Stimulated activated naive CD4-positive, alpha-beta T cell treated with Interleukin-2 at 50 U/mL for 16 hours (primary cell): ENCODE measurements at places on chromosomes 3 and 15.

GRCh38 chr3:54859184-54859583 lies 68.7 kb downstream of the LRTM1 start:
- no peak for DNase-seq

DNA sequence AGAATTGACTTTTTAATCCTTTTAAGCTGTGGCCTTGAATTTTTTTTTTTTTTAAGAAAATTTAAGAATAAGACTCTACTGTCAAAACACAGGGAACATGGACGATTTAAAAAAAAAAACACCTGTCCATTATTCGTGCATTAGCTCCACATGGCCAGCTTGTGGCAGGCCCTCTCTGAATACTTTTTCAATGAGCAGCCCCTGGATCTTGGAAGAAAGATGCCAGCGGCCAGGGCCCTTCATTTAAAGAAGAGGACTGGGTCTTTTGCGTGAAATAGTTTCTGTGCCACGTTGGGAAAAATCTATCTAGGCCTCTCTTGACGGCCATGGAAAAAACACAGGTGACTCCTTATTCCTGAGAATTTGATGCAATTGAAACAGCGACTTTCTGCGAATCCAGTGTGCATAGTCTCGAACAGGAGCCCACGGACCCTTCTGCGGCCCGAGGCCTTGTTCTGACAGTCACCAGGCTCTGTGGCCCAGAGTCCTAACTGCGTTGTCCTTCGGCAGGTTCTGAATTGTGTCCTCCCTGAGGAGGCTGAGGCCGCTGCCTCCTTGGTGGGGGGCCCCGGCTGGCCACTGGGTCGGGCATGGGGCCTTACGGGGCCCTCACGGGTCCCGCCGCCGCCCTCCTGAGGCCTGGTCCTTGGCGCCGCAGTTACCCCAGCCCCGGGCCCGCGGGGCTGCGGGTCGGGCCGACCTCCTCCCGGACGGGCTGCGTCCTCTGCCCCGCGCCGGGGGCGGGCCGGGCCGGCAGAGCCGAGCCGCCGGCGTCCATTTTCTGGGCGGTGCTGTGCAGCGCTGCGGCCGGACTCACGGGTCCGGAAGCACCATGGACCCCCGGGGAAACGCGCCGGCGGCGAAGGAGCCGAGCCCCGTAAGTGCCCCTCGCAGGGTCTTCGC lies 33.5 kb downstream of the ZBTB38 start:
- DNase-seq, result peak; percentile 50

DNA sequence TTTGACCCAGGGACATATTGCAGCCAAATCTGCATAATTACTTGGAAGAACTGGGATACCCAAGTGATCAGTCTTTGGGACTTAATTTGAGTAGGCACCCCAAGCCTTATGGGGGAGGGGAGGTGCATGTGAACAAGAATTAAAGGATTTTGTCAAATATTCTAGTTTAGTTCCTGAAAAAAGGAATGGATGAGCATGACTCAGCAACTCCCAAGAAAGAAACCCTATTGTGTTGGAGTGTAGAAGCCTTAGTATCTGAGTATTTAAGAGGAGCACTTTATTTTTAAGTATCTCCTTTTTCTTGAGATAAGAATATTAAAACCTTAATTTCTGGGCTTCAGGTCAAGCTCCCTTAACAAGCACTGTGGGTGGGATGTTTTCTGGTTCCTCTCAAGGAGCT lies 222.4 kb downstream of the CD47 start:
- DNase-seq, result no peak

GRCh38 chr3:131701153-131701770 lies 198.5 kb upstream of the MRPL3 start:
- DNase-seq, result no peak

DNA sequence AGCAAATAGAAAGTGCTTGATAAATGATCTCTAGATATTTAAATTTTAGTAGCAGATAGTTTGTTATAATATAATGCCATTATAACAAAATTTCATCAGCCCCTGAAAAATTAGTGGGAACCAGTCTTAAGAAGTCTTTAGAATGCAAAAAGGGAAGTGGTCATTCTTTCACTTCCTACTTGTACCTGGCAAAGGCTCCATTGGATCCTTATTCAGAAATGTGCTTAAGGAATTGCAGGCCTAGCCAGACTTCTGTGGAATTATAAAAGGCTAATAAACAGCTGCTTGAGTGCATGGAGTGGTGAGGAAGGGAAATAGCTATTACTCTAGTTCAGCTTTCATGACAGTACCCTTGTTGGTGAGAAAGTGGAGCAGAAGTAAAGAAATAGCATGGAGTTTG lies 24.2 kb downstream of the PPM1L start:
- DNase-seq, result no peak

DNA sequence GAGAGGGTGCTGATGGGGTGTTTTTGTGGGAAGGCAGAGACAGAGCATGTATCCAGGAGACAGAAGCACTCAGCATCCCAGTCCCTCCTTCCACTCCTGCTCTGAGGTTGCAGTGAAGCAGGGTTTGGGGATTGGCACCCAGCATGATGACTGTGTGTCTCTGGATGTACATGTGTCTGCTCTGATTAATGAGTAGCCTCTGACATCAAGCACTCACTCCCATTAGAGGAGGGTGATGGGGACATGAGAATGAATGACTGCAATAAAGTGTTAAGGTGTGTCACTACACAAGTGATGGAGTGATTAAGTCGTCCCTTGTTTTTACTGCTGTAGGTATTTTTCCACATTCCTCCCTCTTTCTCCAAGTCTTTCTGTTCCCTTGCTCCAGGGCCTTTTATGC lies 9.6 kb upstream of the MYZAP start:
- no peak for DNase-seq

- DNase-seq, result no peak
Observed at GRCh38 chr3:150673966-150674365, 29.8 kb downstream of the ERICH6 start.

GRCh38 chr3:43732747-43733425 lies 42.1 kb downstream of the ABHD5 start:
- no peak for DNase-seq

DNA sequence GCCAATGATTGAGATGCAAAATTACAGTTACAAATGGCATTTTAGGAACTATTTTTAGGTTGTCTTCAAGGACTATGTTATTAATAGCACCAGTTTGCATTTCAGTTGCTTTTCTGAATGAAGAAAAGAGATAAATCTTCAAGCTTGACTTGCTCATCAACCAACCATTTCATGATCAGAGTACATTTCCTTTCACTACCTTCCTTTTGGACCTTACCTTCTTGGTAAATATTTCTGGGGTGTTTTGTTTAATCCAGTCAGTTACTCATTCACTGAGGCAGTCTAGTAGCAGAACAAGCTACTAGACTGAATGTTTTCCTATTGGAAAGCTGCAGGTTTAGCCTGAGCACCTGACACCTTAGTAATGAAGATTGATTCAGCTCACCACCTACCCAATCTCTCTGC lies 8.2 kb downstream of the SLC27A2 start:
- DNase-seq, result no peak

GRCh38 chr3:54283470-54283869 lies 161.1 kb downstream of the CACNA2D3 start:
- DNase-seq, result no peak

- no peak for DNase-seq
Observed at GRCh38 chr15:52163321-52164190, 27.6 kb downstream of the GNB5 start.

DNA sequence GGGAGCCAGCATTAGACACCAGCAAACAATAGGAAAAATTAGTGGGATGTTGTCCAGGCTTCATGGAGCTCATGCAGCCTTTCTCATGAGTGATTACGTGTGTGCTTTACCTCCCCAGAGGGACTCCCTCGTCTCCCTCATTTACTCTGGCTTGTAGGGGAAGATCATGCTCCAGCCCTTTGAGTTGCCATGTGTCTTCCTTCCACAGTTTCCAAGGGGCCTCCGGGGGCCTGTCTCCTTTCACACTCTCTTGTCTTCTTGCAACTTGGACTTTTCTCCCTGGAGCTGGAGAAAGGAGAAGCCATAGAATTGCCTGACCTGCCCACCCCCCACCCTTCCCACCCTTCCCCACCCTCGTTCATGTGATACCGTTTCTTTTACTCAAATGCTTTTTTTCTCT lies 98.7 kb downstream of the FAM43A start:
- DNase-seq, result no peak

GRCh38 chr3:135889443-135889842 lies 76.1 kb upstream of the PPP2R3A start:
- no peak for DNase-seq

DNA sequence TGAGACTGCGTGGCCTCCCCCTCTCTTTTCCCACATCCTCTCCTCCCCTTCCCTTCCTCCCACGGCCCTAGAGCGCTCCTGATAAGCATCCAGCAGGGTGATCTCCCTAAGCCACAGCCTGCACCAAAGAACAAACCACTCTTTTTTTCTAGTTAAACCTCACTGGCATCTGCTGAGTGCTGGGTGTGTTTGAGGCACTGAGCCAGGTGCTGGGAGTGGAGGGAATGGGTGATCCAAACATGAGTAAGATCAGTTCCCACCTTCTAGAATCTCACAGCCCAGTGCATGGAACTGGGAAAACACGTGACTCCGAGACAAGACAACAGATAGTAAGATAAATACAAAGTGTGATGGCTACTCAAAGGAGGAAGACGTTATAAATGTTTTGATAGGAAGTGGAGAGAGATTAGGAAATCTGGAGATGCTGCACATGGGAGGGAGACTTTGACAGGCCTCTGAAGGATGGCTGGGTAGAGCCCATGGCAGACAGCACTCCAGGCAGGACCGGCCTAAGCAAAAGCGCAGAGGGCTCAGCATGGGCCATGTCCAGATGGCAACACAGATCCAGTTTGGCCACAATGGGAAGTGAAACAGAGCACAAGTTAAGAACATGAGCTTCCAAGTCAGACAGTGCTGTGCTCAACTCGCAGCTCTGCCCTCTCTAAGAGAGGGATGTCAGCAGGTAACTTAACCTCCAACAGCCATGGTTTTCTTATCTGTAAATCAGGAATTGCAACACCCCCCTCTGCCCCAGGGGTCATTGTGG lies 55.6 kb downstream of the CCR3 start:
- DNase-seq, result no peak

GRCh38 chr3:182516597-182517336 lies 276.5 kb upstream of the ATP11B start:
- no peak for DNase-seq

GRCh38 chr3:149384911-149385321 lies 7.5 kb upstream of the TM4SF1 start:
- DNase-seq, result no peak

DNA sequence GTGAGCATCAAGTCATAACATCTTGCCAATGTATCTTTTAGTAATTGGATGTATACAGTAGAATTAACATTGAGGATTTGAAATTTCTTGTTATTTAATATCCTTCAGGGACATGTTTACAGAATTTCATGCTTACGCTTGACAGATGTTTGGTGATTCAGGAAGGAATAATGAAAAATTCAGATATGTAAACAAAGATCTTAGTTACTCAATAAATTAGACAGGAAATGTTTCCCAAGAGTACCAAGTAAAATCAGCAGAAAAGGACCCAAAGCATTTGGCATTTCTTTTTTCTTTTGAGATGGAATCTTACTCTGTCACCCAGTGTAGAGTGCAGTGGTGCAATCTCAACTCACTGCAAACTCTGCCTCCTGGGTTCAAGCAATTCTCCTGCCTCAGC lies 4.7 kb upstream of the COL6A5 start:
- DNase-seq, result no peak

DNA sequence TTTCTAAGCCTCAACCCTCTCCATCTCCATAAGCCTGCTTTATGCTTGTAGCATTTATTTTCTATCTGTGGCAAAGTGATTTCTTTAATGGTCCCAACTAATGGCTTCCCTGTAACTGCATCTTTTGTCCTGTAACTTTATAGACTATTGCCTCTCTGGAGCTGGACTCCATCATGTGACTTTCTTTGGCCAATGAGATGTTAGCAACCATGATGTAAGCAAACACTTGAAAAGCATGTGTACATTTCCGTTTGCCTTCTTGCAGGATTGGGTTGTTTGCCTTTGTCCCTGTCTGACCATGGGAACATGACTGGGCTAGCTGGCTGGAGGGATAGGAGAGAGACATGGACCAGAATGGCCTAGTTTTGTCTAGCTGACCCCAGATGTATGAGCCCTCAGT lies 106.0 kb upstream of the LRIG1 start:
- DNase-seq, result no peak

DNA sequence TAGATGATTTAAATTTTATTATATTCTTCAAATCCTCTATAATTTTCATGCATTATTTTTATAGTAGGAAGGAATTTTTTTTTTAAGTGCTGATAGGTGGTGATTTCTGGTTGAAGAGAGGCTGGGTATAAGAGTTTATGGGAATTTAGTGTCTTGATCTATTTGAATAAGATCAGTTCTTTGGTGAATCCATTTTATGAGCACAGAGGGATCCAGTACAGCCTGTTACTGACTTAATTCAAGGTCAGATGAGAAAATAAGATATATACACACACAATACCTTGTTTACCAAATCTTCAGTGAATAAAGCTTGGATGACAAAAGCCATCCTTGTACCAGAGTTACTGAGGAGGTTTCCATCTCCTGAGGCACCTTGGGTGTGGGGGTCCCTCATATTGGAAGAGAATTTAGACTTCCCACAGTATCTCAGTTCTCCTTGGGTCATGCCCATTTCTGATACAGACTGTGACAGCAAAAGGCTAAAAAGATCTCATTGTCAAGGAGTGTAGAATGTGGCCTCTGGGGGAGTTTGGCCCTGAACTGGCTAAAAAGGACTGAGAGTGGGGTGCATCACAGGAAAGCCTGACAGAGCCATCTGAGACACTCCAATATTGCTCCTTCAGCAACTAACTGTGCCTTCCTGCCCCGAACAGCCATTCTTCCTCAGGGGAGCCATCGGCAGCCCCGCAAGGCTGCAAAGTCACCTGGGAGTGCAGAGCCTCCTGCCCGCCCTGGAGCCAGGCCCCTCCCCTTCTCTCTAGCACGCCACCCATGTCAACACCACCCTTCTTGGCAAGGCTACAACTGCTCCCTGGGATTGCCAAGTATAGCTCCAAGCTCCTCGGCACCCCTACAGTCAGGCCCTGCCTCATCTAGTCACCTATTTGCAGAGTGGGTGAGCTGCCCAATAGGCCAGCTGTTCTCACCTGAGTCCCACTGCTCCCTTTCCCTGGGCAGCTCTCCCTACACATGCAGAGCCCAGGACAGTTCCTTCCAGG lies 43.1 kb upstream of the HACD2 start:
- DNase-seq, result no peak

DNA sequence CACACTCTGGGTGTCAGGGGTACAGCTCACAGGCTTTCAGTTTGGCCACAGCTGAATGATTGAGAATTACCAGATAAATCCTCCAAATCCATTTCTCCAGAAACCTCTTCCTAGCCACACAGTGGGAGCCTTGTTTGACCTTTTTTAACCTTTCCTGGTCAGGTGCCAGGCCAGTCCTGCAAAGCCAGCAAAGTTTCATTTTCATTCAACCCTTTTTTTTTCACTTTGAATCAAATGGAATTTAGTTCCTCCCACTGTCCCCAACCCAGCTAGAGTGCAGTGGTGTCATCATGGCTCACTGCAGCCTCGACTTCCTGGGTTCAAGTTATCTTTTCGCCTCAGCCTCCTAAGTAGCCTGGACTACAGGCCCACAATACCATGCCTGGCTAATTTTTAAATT lies 67.8 kb downstream of the NSUN3 start:
- DNase-seq, result no peak
